G401 (cell line): ENCODE measurements at places on chromosomes 4 and X.

DNA sequence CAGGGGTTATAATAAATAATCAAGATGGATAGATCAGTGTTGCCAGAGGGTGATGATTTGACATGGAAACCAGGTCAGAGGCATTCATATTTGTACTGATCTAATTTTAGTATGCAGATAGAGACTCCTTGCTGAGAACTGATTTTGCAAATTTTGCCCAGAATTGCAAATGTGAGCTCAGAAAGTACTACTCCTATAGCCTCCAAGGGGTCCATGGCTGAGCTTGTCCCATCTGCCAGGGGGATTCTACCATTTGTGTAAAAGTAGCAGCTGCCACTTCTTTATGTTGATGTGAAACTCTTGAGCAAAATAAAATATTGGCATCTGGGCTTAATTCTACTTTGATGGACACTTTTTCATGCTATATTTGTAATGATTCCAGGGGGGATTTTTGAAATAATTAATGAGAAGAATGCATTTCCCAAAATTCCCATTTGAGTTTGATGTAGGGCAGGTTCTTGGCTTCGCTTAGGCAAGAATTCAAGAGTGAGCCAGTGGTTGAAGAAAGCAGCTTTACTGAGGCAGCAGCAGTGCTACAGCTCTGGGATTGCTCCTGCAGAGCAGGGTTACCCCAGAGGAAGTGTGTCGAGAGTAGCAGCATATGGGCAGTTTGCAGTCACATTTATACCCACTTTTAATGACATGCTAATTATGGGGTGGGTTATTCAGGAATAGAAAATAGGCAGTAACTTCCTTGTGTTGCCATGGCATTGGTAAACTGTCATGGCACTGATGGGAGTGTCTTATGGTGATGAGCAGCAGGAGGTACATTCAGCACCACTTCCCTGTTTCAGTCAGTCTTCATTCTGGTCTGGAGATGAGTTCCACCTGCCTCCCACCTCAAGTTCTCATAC, 38.7 kb upstream of the DCLK2 start:
- no peak for DNase-seq

DNA sequence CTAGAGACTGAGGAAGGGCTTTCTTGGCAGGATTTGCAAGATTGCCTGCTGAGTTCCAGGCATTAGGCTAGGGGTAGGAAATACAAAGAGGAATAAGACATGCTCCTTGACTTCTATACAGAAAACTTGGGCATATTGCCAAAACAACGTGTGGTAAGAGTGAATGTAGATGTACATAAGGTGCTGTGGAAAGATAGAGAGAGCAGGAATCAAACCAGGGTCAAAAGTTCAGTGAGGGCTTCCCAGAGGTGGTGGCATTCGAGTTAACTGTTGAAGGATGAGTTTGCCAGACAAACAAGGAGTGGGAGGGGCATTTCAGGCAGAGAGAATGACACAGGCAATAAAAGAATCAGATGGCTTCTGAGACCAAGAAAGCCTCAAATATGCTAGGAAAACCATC, 187.9 kb downstream of the KDR start:
- no peak for DNase-seq

DNA sequence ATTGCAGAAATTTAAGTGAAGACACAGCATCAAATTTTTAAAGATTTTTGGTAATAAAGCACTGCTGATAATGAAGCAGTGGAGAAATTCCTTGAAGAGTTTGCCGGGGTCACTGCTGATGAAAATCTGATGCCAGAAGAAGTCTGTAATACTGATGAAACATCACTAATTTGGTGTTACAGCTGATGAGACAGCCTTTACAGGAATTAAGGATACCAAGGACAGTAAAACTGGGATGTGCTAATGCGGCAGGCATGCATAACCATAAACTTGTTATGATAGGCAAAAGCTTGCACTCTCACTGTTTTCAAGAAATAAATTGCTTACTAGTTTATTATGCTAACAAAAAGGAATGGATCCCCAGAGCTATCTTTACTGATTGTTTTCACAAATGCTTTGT, 52.9 kb upstream of the VEGFC start:
- no peak for DNase-seq

DNA sequence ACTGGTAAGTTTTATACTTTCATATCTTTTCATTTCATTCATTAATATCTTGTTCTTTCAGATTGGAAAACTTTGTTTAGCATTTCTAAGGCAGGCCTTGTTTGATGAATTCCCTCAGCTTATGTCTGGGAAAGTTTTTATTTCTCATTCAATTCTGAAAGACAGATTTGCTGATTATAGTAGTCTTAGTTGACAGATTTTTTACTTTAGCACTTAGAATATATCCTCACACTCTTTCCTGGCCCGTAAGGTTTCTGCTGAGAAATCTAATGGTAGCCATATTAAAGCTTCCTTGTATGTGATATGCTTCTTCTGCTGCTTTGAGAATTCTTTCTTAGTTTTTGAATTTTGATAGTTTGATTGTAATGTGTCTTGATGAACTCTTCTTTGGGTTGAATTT, 296.6 kb downstream of the CHIC1 start:
- no peak for DNase-seq

DNA sequence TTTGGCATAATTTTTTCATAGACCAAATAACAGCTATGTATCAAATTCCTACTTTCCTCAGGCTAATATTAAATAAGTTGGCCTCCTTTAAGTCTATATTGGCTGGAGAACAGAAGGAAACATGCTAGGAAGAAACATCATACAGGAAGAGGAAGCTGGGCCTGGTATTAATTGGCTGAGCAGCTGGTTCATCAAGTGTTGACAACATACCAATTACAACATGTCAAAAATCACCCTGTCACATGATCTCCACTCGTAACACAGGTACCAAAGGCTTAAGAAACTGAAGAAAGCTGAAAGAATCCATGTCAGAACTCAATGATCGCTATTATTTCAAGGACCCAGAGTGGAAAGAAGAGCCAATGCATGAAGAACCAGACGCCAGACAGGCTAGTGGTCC, 10.5 kb downstream of the WDFY3 start:
- DNase-seq: no peak

DNA sequence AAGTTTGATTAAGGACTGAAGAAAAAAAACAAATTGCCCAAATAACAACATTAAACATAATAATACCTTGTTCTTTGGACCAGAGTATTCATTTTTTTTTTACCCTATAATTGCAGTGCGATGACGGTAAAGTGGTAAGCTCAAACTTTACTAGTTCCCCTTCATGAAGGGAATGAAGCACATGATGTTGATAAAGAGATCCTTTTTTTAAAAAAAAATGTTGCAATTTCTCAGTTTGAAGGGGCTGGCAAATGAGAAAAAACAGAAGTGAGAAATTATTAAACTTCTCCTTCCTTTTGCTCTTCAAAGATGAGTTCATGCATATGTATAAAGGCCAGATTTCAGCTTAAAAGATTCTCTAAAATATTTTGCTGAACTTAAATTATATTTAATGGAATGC, 231.7 kb downstream of the C4orf33 start:
- DNase-seq: no peak

- no peak for DNase-seq
Observed at GRCh38 chrX:2159861-2160260, 340.9 kb downstream of the DHRSX start.

- no peak for DNase-seq
Observed at GRCh38 chr4:11532138-11532537, 103.4 kb upstream of the HS3ST1 start.

GRCh38 chr4:52837716-52838558, 24.2 kb upstream of the RASL11B start:
- no peak for DNase-seq

GRCh38 chrX:45140812-45141211, 59.9 kb downstream of the DIPK2B start:
- no peak for DNase-seq

DNA sequence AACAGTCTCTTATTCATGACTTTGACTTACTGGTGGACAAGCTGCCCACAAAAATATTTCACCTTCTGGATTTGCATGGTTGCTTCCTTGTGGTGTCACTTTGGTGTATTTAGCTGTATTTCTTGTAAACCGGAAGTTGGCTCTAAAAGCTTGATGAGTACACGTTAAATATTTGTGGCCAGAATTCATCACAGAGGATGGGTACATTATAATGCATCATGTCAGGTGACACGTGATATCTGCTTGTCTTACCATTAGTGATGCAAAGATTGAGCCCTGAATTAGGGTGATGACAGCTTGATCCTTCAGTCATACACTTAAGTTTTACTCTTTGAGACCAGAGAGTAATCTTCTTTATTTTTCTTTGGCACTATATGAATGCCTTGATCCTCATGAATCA, 188.3 kb upstream of the RPS6KA3 start:
- no peak for DNase-seq

DNA sequence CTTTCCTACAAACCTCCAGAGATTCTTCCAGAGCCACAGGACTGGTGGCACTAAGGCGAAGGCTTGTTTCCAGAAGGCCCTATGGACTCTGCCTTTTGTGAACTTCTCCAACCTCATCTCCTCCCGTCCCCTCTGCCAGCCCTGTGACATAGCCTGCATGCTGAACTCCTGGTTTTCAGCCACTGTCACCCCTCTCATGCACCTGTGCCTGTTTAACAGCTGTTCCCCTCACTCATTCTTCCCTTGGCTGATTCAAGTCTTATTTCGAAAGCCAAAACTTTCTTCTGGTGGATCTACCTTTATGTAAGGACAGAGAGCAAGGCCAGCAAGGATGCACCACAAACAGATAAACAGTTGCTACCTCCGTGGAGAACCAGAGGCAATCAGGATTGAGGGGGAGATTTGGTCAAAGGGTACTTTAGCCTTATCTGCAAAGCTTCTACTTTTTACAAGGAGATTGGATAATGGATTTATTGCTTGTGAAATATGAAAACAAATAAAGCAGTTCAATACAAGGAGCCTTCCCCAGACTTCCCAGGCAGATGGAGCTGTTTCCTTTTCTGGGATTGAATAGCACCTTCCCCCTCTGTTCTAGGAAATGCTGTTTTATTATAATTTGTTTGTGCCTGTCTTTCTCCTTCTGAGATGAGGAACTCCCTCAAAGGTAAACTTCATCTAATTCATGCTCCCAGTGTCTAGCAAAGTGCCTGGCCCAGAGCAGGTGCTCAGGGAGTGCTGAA, 5.7 kb downstream of the CITED1 start:
- no peak for DNase-seq

GRCh38 chr4:25466966-25467697, 90.1 kb downstream of the ANAPC4 start:
- no peak for DNase-seq

DNA sequence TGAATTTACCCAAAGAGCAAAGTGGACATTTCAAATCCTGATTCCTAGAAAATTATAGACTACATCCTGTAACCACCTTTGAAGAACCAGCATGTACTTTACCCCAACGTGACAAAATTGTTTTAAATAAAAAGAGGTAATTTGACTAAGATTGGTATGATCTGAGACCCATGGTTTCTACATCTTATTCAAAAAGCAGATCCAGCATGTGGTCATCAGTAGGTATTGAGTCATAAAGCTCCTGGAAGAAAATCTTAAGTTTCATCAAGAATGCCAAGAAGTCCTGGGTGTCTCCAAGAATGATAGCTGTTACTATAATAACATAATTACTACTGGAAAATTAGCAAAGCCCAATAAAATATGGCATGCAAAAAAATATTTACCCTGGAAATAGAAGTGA, 61.8 kb downstream of the NFKB1 start:
- DNase-seq: no peak

GRCh38 chr4:19544446-19545125, 707.1 kb upstream of the SLIT2 start:
- DNase-seq: no peak

GRCh38 chr4:120922381-120923206, at the start of gene PRDM5:
TSS of gene PRDM5 (minus strand) at chr4:120922726. CDS start at chr4:120922608, 118 bp downstream.
- peak; percentile 19 for DNase-seq

GRCh38 chr4:18860836-18861530, 839.4 kb upstream of the LCORL start:
- DNase-seq: no peak

DNA sequence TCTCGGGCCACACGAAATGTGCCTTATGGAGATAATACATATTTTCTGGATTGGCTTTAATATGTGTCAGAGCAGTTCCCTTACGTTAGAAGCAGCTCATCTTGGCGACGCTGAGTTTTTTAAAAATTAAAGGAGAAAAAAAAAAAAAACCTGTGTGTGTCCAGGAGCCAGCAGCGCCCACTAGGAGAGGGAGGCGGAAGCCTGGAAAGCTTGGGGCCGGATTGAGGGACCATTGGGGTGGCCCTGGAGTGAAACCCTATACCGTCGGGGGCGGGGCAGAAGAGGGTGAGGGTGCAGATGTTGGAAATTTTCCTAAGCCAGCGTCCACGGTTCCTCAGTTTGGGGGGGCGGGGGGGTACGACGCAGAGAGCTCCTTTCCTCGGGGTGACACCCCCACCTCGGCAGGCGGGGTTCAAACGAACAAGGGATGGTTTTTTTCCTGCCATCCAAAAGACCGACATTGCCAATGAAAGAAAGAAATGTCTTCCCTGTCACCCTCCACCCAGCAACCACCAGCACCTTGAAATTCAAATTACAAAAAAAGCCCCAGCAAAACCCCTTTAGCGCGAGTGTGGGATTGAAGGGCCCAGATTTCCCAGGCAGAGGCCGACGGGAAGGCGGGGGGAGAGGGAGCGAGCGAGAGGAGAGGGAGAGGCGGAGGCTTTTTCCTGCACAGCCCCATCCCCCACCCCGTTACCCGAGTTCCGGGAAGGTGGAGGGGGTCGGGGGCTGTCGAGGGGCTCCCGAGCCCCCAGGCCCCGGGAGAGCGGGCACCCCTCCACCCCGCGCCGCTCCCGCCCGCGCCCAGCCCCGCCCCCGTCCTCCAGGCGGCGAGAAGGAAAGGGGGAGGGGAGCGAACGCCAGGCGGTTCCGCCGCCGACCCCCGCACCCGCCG, 859 bp downstream of the SMARCA1 start:
- DNase-seq: peak; percentile 59

GRCh38 chr4:16916031-16916430, 17.6 kb upstream of the LDB2 start:
- no peak for DNase-seq

DNA sequence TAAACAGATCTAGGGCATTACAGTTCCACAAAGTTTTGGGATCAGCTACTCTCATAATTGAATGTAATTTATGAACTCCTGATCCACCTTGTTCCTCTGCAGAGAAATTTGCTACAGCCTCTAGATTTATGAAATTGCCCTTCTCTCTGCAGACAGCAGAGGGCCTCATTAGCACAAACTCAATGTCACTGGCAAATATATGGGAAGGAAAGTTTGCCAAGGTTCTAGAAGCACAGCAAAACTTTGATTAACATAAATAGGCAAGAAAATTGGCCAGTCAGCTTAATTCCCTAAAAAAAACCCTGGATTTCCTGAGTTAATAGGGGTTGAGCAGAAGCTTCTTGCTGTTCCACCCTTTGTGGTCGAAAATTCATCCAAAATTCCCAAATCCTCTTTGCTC, 31.5 kb downstream of the PRPS1 start:
- peak; percentile 73 for DNase-seq

DNA sequence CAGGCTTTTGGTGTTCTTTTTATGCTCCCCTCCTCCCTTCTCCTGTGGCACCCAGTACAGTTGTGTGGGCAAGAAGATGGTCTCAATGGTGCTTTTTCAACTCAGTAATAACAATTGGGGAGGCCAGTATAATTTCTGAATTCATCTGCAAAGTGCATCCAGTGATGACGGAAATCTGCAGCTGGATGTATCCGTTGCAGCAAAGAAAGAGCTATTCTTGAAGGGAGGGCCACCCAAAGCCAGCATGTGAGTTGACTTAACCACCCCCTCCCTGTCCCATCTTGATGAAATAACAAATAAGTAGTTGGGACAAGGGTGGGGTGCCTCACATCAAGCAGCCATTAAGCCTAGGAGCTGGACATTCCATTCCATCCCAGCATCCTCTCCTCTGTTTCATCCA, 30.7 kb downstream of the TSC22D3 start:
- DNase-seq: no peak

- no peak for DNase-seq
Observed at GRCh38 chr4:56677711-56678110, 3.4 kb downstream of the HOPX start.

GRCh38 chr4:121358473-121358872, 22.3 kb downstream of the QRFPR start:
- no peak for DNase-seq
